ENCODE measurements at places on chromosomes 2 and 18.

- no peak for DNase-seq
These were observed 183.6 kb upstream of the MAP2 start for GRCh38 chr2:209240204-209240603.

DNA sequence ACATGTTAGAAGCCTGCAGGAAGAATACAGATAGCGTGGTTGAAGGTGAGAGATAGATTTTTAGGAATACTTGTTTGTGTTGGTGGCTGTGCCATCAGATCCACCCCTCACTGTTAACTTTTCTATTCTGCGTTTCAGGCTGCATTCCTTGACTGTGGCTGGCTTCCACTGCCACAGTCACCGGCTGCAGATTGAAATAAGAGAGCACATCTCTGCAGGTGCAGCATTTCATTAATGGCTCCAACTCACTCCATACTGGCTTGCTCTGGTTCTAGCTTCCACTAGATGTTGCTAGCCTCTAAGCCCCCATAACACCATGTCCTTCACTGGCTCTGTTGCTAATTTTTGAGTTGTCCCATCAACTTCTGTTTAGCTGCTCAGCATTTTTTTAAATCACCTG is 286.5 kb downstream of the CPS1 start:
- DNase-seq, result no peak

DNA sequence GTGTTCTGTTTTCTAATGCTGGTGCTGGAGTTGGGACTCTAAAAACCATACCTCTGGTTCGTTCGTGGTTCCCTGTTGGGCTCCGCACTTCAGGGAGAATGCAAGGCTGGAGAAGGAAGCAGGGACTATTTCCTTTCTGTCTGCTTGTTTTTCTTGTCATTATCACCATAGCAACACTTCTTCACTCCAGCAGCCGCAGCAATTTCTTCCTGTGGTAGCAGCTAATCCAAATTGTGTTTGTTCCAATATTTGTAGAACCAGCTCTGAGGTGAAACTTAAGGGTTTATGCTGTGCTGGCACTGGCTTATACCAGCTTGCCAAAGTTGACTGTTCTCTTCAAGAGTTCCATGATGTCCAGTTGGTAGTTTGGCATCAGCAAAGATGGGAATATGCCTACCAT is 301.4 kb upstream of the SYT4 start:
- no peak for DNase-seq

- no peak for DNase-seq
These were observed 68.8 kb downstream of the TSN start for GRCh38 chr2:121824264-121824663.

- DNase-seq, result no peak
These were observed 19.7 kb downstream of the DARS1 start for GRCh38 chr2:135965756-135966155.

DNA sequence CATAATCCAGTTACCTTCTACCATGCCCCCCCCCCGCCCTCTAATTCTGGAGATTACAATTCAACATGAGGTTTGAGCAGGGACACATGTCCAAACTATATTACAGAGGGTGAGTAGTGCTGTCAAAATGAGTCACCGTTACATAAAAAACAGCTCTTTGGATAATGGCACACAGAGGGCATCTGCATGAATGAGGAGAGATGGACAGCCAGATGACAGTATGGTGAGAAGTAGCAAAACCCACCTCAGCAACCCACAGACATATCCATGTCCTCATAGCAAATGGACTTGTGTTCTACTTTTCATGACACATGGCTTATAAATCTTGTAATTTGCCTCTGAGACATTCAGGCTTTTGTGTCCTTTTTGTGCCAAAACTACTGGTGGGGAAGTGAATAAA is 132.0 kb downstream of the EML6 start:
- DNase-seq, result no peak

- no peak for DNase-seq
These were observed 20.2 kb downstream of the RALBP1 start for GRCh38 chr18:9495465-9495864.

DNA sequence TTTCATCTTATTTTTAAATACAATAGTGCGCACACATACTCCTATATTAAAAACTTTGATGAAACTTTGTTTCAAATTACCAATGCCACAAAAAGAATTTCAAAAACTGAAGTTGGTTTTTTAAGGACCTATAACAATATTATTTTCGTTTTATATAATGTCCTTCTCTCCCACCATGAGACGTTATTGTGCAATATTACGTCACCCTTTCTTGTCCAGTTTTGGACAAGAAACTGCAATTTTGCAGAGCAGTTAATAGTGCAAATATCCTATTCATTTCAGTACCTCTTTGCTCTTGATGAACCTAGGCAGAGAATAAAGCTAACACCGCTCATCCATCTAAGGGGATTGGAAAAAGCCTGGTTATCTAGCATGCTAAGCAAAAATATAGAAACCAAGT is 9.7 kb upstream of the ZNF516 start:
- no peak for DNase-seq

DNA sequence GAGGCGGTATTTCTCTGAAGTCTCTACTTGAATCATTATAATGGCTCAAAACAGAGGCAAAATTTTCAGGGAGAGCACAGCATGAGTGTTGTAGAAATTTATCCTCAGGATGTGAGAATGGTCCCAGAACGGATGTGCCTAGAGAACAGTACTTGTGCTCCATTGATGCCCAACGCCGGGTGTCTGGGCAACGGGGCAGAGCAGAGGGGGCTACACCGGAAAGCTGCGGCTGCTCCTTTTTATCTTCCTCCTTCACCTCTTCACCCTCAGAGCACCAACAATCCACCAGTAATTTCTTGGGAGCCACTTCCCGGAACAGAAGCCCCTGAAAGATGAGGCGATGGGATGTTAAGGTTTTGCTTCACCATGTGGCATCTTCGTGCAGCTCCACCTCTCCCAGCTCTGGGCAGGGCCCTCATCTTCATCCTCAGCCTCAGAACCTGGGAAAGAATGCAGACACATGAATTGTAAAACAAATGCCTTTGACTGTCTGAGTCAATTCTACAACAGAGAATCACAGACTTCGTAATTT is 71.5 kb downstream of the PTGR3 start:
- DNase-seq, result no peak

DNA sequence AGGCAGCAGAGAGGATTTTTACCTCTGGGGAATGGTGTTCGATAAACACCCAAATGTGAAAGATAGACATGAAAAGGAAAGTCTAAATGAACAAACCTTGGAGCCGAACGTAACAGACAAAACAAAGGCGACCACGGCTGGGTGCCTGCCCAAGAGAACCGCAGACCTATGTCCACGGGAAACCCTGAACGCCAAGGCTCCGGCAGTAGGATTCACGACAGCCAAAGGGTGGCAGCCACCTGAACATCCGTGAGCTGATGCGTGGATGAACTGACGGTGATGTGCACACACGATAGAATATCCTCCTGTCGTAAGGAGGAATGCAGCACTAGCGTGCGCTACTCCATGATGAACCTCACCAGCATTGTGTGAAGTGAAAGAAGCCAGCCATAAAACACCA is 85.6 kb downstream of the MBP start:
- DNase-seq, result no peak

GRCh38 chr2:96985181-96985945 is 1.0 kb downstream of the FAM178B start:
- no peak for DNase-seq

DNA sequence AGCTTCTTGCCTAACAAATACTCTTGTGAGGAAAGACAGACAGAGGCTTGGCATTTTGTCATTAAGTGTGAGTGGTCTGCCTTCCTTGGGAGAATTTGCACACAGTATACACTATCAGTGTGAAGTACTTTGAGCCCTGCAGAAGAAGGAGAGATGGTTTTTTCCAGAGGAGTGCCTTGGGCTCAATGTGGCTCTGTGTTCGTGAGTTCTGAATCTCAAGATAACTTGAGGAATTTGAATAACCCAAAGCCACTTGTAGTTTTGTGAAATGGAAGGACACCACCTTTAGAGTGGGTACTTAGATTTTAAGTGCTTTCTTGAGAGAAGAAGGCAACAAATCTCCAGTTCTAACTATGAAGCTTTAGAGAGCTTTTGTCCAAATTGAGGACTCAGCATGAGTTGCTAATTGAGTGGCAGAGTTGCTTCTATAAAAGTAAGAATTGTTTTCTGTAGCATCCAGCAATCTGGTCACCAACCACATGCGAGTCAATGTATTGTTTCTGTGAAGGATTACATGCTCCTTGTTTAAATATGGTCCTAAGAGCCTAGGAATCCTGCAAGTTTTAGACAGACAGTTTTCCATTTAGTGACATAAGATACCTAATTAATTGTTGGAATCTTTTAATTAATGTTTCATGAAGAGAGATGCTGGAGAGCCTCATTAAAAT is 68.3 kb downstream of the BABAM2 start:
- DNase-seq, result no peak

DNA sequence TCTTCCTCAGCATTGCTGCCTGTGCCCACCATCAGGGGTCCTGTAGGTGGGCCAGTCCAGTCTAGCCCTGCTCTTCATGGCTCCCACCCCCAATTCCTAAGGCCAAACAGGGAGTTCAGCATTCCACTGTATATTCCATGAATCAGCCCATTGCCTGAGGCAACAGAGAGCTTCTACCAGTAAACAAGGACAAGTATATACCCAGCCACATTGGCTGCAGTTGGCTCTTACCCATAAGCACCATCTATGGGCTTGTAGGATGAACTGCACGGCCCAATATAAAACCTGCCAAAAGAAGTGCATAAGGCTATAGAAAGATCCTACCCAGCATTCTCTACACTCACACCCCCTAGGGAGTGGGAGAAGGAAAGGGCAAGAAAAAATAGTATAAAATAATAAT is 95.1 kb upstream of the SALL3 start:
- peak; percentile 4 for DNase-seq

GRCh38 chr2:120820953-120821279 is 85.2 kb downstream of the GLI2 start:
- DNase-seq, result no peak

GRCh38 chr18:23812546-23813440 is 123.5 kb downstream of the LAMA3 start:
- peak; percentile 39 for DNase-seq

DNA sequence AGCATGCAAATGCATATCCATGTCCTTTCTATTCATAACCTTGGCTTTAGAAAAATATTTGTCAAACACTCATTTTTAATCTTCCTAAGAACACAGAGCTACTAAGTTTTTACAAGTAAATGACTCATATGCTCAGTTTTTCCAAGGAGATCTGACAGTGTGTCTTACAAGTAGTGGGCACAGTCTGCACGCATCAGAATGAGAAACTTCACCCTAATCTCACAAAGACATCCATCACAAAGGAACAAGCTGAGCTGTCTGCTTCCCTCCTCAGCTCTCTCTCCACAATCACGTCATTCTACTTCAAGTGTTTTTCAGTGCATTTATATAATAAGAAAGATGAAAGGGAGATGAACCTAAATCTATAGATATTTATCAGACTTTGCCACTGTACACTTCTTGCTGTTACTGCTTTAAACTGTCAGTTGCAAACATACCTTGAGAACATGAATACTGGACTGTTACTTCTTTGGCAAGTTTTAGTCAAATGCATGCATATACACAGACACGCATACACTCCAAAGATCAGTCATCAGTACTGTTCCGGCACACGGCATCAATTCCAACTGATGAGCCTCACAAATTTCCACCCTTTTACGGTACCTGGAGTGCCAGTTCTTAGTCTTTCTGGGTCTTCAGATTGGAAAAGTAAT is 75.7 kb downstream of the RBMS1 start:
- DNase-seq, result no peak

- DNase-seq, result no peak
These were observed 103.9 kb downstream of the VIT start for GRCh38 chr2:36800381-36800780.

DNA sequence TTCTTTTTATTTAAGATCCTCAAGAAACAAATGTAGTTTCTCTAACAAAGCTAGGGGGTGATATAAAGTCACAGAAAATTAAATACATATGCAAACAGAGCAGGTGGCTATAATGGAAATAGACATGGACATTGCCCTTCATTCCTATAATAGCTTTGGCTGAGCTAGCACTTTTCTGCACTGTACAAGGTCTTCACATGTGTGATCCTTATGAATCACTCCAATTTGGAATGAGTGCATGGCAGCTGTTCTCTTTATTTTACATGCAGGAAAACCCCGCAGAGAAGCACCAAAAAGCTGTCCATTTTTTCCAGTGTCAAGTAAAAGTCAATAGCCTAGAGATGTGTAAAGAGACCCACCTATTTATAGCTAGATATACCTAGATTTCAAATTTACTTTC is 747.4 kb upstream of the SLC8A1 start:
- DNase-seq, result no peak

- no peak for DNase-seq
These were observed 304.4 kb downstream of the CCDC178 start for GRCh38 chr18:33135951-33136660.

- no peak for DNase-seq
These were observed 23.6 kb upstream of the NMS start for GRCh38 chr2:100446696-100447095.

DNA sequence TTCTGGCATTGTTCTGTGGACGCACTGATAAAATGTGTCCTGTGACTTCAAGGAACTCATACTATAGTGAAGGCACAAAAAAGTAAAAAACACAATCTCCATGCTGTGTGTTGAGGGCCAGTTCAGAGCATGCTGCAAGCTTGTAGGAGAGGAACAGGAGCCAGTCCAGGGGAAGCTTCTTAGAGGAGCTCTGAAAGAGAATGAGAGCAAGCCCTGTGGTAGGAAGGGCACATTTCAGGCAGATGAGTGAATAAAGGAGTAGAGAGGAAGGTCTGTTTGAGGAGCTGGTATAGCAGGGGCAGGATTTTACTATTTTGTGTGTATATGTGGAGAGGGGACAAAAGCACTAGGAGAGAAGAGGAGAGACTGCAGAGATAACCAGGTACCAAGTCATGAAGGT is 478.3 kb downstream of the ZEB2 start:
- no peak for DNase-seq

GRCh38 chr18:56563568-56563967 is 74.8 kb downstream of the TXNL1 start:
- DNase-seq, result peak; percentile 3

- peak; percentile 89 for DNase-seq
These were observed 47.5 kb upstream of the TXNDC2 start for GRCh38 chr18:9838144-9838877.

- DNase-seq, result no peak
These were observed 1.1 kb upstream of the HOXD1 start for GRCh38 chr2:176187200-176187898.

DNA sequence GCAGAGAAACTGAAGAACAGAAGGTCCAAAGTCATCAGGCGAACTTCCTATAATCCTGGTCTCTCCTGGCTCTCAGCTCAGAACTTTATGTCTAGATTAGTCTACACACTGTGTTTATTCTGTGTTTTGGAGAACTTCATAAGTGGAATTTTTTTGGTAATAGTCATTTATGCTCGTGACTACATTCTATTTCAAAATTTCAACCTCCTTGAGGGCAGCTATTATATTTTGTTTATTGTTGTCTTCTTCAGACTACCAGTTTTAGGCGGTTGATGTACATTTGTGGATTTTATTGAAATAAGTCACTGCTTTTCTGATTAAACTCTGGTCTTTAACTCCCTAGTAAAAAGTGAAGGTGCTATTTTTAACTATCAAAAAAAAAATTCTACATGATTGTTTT is 816.6 kb downstream of the SATB2 start:
- no peak for DNase-seq

GRCh38 chr2:100002059-100002458 is 140.3 kb downstream of the AFF3 start:
- no peak for DNase-seq

- DNase-seq, result no peak
These were observed 49.5 kb downstream of the ANTXR1 start for GRCh38 chr2:69062307-69062962.
